NCI-H524 (cell line): ENCODE measurements at places on chromosomes 2 and 18.

GRCh38 chr18:55248495-55248894, 289.2 kb upstream of the CCDC68 start:
- DNase-seq, result no peak

DNA sequence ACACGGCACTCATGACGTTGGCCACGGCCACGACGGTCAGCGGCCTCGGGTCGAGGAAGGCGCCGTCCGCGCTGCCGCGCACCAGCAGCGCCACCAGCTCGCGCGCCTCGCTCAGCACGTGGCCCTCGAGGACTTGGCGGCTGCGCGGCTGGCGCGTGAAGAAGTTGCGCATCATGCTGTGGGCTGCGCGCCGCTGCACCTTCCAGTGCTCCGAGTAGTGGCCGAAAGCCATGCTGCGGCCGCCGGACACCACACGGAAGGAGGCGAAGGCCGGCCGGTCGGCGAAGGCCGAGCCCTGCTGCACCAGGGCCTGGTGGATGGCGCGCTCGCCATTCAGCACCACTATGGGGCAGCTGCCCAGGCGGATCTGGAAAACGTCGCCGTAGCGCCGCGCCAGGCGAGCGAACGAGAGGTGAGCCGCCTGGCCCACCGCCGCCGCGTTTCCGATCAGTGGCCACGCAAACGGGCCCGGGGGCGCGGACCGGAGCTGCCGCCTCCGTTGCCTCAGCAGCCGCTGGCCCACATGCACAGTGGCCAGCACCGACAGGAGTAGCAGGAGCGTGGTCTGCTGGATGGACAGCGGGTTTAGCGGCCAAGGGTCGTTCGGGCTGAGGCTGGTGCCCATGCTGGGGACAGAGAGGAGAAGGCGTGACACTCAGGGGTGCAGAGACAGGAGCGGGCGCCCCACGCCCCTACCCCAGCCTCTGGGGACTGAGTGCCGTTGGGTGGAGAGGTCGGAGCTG, 1.0 kb downstream of the CYP1B1 start:
- peak; percentile 53 for DNase-seq

DNA sequence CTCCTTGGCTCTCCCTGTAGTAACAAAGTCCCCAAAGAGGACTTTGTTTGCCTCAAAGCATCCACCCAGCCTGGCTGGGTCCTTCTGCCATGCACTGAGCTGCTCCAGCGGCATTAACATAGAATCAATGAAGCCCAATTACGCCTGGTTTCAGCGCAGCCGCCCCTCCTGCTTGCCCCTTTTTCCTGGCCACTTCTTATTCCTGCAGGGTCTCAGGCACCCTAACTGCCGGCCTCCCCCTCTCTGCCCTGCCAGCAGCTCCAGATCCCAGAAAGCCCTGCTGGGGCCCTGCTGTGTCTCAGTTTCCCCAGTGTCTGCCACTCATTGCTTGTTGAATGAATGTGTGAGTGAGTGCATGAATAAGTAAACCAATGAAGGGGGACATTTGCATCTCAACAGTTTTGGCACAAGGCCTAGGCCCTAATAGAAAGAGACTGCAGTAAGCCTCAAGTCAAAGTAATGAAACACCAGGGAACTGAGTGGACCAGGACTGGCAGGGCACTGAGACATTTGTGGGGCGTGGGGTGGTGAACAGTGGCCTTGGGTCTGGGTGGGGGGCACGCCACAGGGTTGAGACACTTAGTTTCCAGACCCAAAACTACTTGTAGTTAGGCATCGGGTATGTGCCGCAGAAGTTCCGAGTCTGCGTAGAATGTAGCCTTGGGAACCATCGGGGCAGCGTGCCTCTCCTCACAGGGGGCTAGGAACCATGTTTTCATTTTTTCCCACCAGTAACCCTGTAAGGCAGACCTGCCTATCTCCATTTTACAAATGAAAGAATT, 60.6 kb downstream of the SMAD7 start:
- no peak for DNase-seq

GRCh38 chr2:188580738-188581137, 289.1 kb downstream of the GULP1 start:
- no peak for DNase-seq

GRCh38 chr2:55478610-55479304, 40.8 kb upstream of the CFAP36 start:
- no peak for DNase-seq

GRCh38 chr2:30622452-30622851, 175.4 kb downstream of the LCLAT1 start:
- DNase-seq, result no peak

DNA sequence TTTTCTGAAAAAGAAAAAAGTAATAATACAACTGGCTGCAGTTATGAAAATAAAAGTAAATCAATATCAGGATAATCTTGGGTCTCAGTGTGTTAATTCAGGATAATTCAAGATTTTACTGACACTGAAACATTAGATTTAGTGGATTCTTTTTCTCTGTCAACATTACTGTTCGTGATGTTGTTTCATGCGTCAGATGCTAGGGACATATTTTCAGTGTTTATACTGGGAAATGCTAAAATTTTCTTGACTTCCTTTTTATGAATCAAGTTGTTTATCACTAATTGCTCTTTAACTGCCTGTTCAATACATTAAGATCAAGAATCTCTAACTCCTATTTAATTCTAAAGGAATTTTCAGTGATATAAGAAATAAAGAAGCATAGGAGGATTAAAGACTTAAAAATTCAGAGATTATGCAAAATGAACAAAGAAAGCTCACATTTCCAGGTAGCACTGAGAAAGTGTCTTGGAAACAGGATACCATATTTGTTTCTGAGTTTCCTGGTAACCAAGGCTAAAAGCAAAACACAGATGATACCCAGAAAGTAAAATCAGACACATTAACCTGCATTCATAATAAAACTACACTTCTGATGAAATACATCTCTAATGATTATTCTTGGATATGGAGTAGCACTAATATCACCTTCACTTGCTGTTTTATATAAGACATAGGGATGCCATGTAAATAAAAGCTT, 174.0 kb downstream of the ARL4C start:
- DNase-seq, result no peak

GRCh38 chr2:79453918-79454317, 58.9 kb upstream of the CTNNA2 start:
- no peak for DNase-seq

GRCh38 chr2:23685181-23685580, 241.7 kb downstream of the ATAD2B start:
- no peak for DNase-seq

GRCh38 chr2:200172521-200172920, 134.0 kb upstream of the SPATS2L start:
- DNase-seq, result no peak

DNA sequence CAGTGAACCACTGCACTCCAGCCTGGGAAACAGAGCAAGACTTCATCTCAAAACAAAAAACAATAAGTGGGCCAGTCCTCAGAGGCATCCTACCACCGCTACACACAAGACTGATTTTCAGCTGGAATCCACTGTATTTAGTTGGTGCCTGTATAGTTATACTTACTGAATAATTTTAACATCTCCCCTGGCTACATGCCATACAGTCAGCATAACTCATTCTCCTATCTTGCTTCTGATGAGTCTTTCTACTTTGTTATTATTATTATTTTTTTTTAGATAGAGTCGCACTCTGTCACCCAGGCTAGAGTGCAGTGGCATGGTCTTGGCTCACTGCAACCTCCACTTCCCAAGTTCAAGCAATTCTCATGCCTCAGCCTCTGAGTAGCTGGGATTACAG, 19.9 kb upstream of the CAB39 start:
- no peak for DNase-seq

- no peak for DNase-seq
Measured at GRCh38 chr2:159671047-159671446, 41.3 kb upstream of the MARCHF7 start.

DNA sequence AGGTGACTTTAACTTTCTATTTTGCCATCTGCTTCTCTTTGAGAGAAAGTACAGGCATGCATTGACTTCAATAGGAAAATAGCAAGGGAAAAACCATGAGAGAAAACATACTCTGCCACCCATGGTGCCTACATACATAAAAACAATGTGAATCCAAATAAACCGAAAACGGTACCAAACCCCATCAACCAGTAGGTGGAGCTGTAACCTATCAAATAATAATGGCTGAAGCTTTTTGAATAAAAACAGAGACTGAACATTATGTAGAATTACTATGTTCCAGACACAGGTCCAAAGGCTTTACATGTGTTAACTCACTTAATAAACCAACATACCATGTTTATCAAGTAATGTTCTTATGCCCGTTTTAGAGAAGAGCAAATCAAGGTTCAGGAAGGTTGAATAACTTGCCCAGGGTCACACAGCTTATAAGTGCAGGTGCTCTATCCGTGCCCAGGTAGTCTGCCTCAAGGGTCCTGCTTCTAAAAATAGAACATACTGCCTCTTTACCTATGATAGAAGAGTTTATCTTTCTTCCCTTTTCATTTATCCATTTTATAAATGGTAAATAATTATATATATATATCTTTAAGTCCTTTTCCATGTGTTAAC, 293.9 kb upstream of the SYT4 start:
- DNase-seq, result no peak

- DNase-seq, result no peak
Measured at GRCh38 chr2:96538487-96539214, 2.1 kb downstream of the ARID5A start.

GRCh38 chr2:37011130-37011529, 44.8 kb upstream of the STRN start:
- no peak for DNase-seq

DNA sequence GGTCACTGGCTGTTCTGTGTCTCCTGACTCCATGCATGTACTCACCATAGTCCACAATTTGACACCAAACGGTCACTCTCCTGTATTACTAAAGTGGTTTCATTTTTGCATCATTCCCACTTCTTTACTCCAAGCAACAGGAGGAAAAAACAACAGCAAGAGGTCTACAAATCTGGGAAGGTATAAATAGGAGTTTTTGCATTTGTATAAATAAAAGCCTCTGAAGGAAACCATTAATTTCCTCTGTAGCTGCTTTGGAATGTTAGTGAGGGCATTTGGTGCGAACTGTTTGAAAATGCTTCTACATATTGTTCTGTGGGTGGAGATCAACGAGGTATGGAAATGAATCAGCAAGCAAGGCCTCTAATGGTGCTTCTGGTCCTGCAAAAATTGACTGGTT, 148.5 kb upstream of the DLX2 start:
- DNase-seq, result no peak

- no peak for DNase-seq
Measured at GRCh38 chr2:128308889-128309279, 9.8 kb downstream of the HS6ST1 start.

DNA sequence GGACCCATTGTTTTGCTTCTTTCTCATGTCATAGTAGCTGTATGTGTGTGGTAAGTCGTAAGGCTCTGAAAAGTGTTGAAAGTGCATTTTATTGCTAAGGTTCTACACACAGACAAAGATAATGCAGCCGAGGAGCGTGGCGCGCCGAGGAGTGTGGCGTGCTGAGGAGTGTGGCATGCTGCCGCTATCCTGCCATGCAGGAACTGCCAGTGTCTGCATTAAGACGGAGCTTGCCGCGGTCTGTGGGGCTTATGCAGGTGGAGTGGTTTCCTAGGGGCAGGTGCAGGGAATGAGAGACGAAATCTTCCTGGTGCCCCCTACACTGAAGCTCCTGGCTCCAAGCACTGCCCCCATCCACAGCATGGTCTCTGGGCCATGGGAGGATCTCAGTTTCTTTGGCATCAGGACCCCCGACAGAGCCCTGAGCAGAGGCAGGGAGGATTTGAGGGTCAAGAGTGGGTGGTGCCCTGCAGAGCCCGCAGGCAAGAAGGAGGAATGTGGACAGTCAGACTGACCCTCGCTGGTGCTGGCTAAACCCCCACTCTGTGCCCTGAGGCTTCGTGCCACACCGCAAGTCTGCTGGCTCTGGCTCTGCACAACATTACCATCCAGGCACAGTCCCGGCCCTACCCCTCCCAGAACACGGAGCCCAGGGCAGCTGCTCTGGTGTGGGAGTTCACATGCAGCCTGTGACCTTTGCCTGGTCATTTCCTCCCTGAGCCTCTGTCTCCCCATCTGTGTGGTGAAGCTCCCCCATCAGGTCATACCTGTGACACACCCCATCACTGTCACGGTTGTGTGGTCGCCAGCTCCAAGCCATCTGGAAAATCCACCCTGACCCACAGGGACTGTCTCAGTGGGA, 3.2 kb downstream of the SNED1 start:
- DNase-seq, result no peak

- DNase-seq, result no peak
Measured at GRCh38 chr2:1601471-1602277, 142.6 kb downstream of the PXDN start.

- no peak for DNase-seq
Measured at GRCh38 chr2:71559828-71560637, 106.7 kb downstream of the DYSF start.

- DNase-seq, result peak; percentile 86
Measured at GRCh38 chr2:152558158-152558984, 158.9 kb downstream of the PRPF40A start.

DNA sequence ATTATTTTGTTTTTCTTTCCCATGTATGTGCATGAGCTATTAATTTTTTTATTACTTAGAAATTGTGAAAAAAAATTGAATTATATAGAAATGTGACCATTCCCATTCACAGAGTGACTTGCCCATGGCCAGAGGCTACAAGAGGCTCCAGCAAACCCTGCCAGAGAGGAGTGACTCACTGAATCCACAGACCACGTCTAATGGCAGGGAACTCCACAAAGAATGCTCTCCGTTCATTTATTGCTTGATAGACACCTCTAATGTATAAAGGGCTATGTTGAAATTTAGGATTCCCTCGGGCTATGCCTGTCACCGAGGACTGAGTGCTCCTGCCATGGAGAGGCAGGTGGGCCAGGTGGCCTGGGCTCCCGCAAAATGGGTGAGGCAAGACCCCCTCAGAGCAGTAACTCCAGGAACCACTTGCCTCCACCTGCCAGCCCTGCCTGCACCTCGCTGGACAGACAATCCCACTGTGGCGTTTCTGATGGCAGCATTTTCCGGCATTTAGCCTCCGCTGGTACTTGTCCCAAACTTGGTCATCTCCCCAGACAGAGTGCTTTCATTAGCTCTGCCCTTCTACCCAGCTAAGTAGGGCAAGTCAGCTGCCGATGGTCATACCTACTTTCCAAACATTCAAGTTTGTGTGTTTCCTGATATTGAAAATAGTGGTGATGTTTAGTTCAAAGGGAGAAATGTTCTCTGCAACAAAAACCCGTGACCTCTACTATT, 200.3 kb downstream of the PRKCE start:
- DNase-seq, result no peak

DNA sequence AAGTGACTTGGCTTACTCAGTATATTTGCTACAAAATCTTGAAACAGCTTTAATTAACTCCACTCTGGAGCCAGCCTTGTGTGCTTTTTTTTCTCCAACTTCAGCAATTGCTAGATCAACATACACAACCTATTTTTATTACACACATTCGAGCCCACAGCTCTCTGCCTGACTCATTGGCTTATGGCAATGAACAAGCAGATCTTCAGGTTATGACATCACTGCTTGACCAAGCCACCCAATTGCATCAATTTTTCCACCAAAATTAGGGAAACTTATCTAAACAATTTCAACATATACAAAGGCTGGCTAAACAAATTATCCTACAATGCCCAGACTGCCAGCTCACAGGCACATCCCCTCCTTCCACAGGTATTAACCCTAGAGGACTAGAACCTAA, 39.6 kb upstream of the PDK1 start:
- DNase-seq, result no peak
